ENCODE measurements at places on chromosomes 5 and 9.
A peak's percentile ranks its signal among the peaks of the same experiment; 100 is the strongest.

GRCh38 chr5:179772351-179772750 lies 21.4 kb upstream of the LTC4S start:
- DNase-seq, result no peak

GRCh38 chr5:89297066-89297465 lies 414.1 kb upstream of the MEF2C start:
- no peak for DNase-seq

- DNase-seq, result no peak
Measured at GRCh38 chr5:164375051-164375450, 869.6 kb downstream of the MAT2B start.

GRCh38 chr9:12461763-12462460 lies 231.3 kb upstream of the TYRP1 start:
- DNase-seq, result no peak

GRCh38 chr5:115413651-115414050 lies 117.2 kb upstream of the CCDC112 start:
- no peak for DNase-seq

DNA sequence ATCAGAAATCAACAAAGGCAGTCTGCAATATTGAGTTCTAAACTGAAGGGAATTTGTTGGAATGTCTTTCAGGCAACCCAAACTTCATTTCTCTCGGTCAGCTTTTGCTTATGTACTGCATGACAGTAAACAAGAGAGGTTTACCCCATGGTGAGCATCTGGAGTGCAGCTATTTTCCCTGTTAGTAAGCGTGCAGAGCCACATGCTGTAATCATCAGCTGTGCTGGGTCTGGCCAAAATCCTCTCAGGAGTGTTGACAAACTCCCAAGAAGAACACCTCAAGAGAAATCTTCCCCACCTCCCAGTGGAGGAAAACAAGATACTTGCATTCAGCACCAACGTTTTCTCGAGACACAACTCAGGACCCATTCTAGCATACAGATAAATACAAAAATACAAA lies 83.6 kb upstream of the ADAMTSL1 start:
- peak; percentile 74 for DNase-seq

DNA sequence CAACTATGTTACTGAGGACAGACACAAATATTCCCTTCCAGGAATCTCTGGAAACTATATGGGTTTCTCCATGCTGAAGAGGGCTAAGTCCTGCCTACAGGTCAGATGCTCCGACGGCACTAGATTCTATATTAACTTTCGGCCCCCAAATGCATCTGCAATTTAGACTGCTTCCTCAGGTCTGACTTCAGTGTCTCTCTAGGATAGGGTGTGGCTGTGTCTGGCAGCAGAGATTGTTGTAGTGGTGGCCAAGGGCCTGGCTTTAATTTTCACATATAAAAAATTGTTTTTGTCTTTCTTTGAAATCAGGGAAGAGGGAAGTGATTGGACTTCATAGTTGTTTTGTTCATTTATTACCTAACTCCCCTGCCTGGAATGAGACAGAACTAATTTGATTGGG lies 101.8 kb downstream of the PJA2 start:
- DNase-seq, result no peak

Measured in fibroblast of skin of right quadriceps (primary cell).